Epithelial cell of proximal tubule (primary cell): ENCODE measurements at places on chromosomes 7 and 10. TPM values are rescaled to one million over a fixed set of nuclear protein-coding genes. Genes with fewer than 3 reads are reported as not detected.

Gene PTF1A
- not detected in 2 replicates for total RNA-seq

Gene LRMDA
- total RNA-seq: 0.75 and 7.2 TPM in 2 replicates

Gene DENND2A
- 27.6 and 34.4 TPM in 2 replicates for total RNA-seq

Gene RBM48
- 6.1 and 6.6 TPM in 2 replicates for total RNA-seq

Gene ACTL6B
- not detected in 2 replicates for total RNA-seq

Gene AEBP1
- total RNA-seq: 37.3 and 78.4 TPM in 2 replicates

Gene PRKCQ
- total RNA-seq: 4.5 and 6.8 TPM in 2 replicates

Gene PTPN20
- 1.0 and 1.3 TPM in 2 replicates for total RNA-seq

Gene ANKRD7
- total RNA-seq: 0.69 and 1.5 TPM in 2 replicates

- DNase-seq: no peak
These were observed 346.4 kb downstream of the PCLO start for GRCh38 chr7:82816272-82816671.

DNA sequence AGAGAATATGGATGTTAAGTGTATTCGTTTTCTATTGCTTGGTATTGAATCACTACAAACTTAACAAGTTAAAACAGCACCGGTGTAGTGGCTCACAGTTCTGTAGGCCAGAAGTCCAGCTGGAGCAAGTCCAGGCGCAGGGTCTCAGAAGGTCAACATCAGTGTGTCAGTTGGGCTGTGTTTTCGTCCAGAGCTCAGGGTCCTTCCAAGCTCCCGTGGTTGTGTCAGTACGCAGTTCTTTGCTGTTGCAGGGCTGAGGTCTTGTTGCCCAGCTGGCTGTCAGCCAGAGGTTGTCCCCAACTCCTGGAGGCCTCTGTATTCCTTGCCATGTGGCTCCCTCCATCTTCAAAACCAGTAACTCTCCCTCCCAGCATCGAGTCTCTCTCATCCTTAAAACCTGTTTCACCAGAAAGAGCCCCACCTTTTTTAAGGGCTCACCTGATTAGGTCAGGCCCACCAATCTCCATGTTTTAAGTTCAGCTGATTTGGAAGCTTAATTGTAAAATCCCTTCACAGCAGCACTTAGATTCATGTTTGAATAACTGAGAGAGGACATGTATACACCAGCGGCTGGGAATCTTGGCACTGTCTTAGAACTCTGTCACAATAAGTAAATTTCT, 26.8 kb downstream of the ACADSB start:
- no peak for DNase-seq

GRCh38 chr7:108406222-108406890, 49.9 kb downstream of the NRCAM start:
- no peak for DNase-seq

DNA sequence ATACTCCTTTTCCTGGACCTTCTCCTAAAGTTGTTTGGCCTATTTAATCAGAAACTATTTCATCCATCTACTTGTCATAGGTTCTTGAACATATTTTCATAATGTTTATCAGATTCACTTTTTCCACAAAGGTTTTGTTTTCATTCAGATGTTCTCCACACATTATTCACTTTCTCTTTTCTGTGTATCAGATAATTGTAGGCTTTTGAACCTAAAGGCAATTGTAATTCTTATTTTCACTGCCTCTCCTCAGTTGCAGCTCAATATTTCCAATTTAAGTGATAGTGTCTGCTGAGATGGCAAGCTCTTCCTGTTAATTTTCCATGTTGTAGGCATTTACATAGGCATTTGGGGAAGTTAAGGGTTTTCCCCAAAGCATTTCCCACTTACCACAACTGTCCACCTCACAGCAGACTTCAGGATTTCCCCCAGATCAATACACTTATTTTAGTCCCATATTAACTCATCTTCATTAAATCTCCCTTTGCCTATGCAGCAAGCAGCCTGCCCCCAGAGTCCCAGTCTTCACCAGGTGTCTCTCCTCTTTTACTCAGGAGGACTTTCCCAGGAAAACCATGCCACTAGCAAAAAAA, 12.3 kb upstream of the IKZF1 start:
- no peak for DNase-seq

GRCh38 chr10:87767253-87767652, 50.8 kb downstream of the ATAD1 start:
- no peak for DNase-seq

- no peak for DNase-seq
These were observed 93.8 kb downstream of the CPXM2 start for GRCh38 chr10:123797813-123798212.

GRCh38 chr10:79320820-79321493, 26.3 kb upstream of the PPIF start:
- peak; percentile 83 for DNase-seq

GRCh38 chr10:59448616-59449015, 86.3 kb upstream of the FAM13C start:
- no peak for DNase-seq

GRCh38 chr10:69846293-69846921, 44.7 kb downstream of the COL13A1 start:
- no peak for DNase-seq

- DNase-seq: no peak
These were observed 140.3 kb upstream of the TCF7L2 start for GRCh38 chr10:112809736-112810135.
